ENCODE measurements at places on chromosomes 4 and X.
A peak's percentile ranks its signal among the peaks of the same experiment; 100 is the strongest.

- DNase-seq: no peak
Observed at GRCh38 chr4:3385711-3386420, 55.9 kb upstream of the HGFAC start.

DNA sequence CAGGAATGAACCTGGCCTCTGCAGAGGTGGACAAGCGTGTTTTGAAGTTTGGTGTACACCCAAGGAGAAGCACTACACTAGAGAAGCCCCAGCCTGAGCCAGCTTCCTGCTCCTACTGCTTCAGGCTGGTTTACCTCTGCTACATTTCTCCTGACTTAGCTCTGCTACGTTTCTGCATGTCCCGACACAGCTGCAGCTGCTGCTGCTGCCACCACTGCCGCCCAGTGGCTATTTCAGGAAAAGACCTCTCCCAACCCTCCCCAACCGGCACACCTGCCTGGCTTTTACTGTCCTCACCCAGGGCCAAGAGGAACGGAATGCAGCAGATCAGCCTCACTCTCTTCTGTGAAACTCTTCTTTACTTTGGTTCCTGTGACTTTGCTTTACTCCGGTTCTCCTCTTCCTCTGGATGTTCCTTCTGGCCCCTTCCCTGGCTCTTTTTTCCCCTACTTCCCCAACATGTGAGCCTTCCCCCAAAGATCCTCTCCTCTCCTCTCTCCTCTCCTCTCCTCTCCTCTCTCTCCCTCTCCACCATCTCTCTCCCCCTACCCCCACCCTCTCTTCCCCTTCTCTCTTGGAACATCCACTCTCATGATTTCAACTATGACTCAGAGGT is 3.1 kb upstream of the P2RY4 start:
- peak; percentile 51 for DNase-seq

DNA sequence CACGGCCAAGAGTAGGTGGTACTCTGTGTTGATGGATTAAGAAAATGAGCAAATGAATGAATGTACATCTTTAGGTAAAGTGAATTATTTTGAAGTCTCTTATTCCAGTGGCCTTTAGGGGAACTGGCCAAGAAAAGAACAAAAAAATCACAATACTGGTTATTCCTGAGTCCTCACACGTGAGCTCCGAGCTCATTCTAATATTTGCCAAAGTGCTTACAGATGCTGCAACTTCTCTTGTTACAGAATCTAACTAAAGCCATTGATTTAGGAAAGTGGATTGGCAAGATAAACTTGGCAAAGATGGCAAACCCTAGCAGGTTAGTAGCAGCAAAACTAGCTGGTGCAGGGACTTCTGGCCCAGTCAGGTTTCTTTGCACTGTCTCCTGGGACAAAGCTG is 37.6 kb downstream of the IDS start:
- no peak for DNase-seq

GRCh38 chr4:124904723-124905388 is 192.3 kb upstream of the ANKRD50 start:
- DNase-seq: no peak

DNA sequence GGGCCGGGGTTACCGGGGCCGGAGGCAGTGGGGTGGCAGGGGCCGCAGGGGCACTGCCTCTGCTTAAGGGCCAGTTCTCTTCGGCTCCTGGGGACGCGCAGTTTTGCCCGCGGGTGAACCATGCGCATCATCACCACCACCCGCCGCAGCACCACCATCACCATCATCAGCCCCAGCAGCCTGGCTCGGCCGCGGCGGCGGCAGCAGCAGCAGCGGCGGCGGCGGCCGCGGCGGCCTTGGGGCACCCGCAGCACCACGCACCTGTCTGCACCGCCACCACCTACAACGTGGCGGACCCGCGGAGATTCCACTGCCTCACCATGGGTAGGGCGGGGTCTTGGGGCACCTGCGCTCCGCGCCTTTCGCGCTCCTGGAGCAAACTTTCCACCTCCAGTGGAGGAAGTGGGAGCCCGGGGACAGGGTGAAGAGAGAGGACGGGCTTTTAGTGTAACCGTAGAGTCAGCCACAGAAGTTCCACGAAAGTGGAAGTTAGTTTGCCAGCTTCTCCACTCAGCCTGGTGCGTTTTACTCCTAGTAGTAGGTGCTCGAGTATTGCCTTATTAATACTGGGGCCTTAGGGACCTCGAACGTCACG is 729 bp downstream of the GSX2 start:
- DNase-seq: no peak

- no peak for DNase-seq
Observed at GRCh38 chr4:40749717-40750460, at the start of gene NSUN7. Gene NSUN7, plus strand, starts transcription at chr4:40749955. Its CDS starts 739 bp downstream, at chr4:40750694.

DNA sequence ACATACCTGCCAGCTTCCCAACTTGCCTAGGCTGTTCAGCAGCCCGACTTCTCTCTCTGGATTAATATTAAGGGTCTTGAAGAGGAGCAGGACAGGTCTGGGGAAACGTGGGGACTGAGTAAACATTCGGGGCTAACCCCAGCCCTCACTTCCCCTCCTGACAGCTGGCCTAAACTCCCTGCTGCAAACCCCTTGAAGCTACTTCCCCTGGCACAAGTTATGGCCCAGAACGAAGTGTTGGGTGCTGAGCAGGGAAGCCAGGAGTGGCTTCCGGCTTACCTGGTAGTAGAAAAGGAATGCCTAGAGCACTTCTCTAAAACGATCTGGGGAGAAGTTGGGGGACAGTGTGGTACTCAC is 200.0 kb downstream of the BCOR start:
- DNase-seq: no peak

- DNase-seq: no peak
Observed at GRCh38 chr4:126710935-126711334, 921.8 kb upstream of the INTU start.

DNA sequence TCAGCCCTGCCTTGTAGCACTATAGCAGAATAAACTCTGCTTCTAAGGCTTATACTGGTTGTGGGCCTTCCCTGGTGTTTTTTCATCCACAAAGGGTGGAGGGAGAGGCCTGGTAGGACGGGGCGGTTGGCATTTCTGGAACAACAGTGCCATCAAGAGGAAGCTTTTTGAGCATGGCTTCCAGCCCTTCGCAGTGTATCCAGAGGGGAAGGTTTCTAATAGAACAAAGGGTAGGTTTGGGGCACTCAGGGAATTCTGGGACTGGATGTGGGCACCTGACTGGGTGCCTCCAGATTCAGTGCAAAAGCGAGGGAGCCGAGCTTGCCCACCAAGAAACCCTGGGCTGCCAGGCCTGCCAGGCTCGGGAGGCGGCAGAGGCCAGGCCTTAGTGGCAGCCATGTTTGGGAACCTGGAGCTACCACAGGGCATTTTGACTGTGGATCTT is 229.6 kb upstream of the AGTR2 start:
- peak; percentile 7 for DNase-seq

- DNase-seq: peak; percentile 77
Observed at GRCh38 chrX:104098151-104098808, 14.0 kb upstream of the ZCCHC18 start.

GRCh38 chrX:131393426-131393825 is 104.3 kb upstream of the IGSF1 start:
- no peak for DNase-seq

- peak; percentile 3 for DNase-seq
Observed at GRCh38 chrX:30865015-30865414, 24.0 kb downstream of the TAB3 start.

DNA sequence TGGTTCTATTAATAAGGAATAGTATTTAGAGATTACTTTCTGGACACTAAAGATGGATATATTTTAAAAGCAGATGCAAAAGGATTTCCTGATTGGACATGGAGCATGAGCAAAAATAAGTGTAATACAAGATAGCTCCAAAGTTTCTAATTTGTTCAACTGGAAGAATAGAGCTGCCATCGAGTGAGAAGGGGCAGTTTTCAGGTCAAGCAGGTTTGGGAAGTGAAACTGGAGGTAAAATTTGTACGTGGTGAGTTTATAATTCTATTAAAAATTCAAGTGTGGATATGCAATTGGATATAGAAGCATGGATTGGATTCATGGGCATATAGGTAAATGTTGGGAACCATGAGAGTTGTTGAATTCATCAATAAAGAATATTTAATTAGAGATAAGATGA is 31.8 kb downstream of the PRDM8 start:
- no peak for DNase-seq

GRCh38 chr4:119659576-119659975 is 31.0 kb upstream of the PDE5A start:
- no peak for DNase-seq

DNA sequence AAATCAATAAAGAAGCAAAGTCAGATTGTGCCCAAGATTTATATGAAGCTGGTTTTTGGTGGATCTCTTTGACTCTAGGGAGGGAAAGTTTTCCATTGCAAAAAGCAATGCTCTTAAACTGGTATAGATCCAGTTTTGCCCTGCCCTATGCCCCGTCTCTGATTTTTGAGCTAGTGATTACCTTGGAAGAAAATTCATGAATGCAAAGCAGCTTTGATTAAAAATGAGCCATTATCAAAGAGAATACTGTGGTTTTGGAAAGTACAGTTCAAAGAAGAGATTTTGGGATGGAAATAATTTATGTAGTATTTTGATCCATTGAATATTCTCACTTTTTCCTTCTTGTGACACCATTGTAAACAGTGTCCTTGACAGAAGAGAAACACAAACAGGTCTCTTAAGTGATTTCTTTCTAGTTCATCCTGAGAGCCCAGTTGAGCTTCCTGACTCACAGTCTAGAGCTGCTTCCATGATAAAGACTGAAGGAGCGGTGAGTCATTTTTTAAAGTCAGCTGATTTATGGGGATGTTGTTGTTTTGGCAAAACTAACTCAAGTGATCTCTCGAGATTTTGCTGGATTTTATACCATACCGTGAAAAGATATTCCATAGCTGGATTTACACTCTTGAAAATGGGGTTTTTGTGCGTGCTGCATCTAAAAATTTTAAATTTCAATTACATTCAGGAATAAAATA is 76.7 kb downstream of the AFF1 start:
- DNase-seq: peak; percentile 96

GRCh38 chrX:69506617-69507499 is 2.7 kb downstream of the NALF2 start:
- DNase-seq: peak; percentile 5

DNA sequence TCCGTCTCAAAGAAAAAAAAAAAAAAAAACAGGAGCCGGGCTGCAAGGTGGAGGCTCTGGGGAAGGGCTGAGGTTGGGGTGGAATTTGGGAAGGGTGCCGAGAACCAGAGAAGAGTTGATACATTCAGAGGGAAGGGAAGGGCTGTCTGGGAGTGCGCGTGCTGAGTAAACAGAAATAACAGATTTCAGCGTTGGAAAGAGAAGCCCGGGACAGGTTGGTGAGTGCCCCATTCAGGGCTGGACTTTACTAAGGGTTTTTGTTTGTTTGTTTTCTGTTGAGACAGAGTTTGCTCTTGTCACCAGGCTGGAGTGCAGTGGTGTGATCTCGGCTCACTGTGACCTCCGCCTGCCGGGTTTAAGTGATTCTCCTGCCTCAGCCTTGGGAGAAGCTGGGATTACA is 1.7 kb upstream of the IL3RA start:
- DNase-seq: no peak

DNA sequence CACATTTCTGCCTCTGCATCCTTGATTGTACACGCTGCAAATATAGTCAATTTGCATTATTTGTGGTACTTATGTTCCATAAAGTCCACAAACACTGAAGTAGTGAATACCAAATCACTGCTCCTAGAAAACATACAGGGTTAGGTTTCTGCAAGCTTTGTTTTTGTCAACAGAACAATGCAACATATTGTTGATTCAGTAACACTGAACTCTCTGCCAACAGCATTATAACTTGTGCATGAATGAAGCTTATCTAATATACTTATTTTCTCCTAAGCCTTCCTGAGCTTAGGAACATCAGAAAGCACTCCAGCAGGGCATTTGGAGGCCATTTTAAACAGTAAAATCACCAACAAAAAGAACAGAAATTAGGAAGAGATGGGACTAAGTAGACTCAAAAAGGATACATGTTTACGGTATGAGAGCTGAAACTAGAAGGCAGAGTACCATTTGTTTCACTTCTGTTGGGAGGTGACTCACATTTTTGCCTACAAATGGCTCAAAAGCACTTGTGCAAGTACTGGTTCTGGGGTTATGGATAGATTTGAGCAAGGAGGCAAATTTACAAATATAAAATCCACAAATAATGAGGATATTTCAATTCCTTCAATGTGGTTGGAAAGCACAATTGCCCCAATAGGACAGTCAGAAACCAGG is 14.1 kb downstream of the COX18 start:
- no peak for DNase-seq

DNA sequence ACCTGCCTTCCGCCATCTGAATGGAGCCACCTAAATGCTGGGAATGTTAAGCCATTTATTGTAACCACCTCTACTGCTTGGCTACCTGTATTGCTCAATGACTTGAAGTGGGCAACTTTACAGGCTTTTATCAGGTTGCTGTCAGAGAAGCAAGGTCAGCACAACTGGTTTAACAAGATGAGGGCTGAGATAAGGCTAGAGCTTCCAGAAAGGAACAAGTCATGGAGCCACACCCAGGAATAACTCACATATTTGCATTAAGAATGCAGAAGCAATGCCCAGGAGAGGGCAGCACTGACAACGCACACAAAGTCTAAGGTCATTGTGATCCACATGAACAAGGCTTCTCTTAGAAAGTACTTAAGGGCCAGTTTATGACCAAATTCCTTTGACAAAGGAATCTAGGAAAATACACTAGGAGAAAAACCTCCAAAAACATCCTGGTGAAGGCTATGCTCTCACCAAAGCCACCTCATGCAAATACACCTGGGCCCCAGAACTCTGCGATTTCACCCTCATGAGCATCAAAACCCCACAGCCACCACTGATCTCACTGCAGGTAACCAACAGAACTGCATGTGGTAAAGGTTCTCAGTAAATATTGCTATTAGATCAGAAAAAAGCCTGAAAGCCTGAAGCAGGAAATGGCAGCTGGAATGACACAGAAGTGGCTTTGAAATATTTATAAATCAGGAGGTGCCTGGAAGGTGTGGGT is 15.0 kb upstream of the STS start:
- DNase-seq: peak; percentile 82

DNA sequence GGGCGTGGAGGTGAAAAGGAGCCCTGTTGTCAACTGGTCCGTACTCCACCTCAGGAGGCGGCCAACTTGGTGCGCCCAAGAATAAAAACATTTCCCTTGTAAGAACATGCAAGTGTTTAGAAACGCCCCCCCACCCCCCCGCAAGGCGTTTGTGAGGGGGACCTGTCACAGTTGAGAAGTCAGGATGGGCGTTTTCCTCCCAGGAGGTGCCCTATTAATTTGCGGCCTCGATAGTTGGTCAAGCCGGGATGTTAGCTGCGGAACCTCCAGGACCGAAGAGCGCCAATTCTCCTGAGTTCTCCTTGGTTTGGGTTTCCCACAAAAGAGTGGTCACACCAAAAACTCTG is 651 bp upstream of the SAP30 start:
- DNase-seq: no peak

GRCh38 chr4:183078634-183079033 is 20.4 kb upstream of the WWC2 start:
- DNase-seq: no peak

GRCh38 chrX:23803931-23804381 is 21.0 kb downstream of the SAT1 start:
- peak; percentile 82 for DNase-seq

- no peak for DNase-seq
Observed at GRCh38 chr4:26964994-26965393, 104.4 kb downstream of the STIM2 start.

DNA sequence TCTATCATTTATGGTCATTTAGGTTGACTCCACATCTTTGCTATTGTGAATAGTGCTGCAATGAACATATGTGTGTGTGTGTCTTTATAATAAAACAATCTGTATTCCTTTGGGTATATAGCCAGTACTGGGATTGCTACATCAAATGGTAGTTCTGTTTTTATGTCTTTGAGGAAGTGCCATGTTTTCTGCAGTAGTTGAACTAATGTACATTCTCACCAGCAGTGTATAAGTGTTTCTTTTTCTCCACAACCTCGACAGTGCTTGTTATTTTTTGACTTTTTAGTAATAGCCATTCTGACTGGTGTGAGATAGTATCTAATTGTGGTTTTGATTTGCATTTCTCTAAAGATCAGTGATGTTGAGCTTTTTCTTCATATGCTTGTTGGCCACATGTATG is 80.5 kb downstream of the ARHGAP6 start:
- DNase-seq: no peak
